Mucosa of gallbladder (tissue), 1 donor: ENCODE measurements at places on chromosomes 1 and 21. TPM values are rescaled to one million over a fixed set of nuclear protein-coding genes. Genes with fewer than 3 reads are reported as not detected.

GRCh38 chr1:12473596-12474362 lies 144.2 kb downstream of the DHRS3 start:
- no peak for DNase-seq

DNA sequence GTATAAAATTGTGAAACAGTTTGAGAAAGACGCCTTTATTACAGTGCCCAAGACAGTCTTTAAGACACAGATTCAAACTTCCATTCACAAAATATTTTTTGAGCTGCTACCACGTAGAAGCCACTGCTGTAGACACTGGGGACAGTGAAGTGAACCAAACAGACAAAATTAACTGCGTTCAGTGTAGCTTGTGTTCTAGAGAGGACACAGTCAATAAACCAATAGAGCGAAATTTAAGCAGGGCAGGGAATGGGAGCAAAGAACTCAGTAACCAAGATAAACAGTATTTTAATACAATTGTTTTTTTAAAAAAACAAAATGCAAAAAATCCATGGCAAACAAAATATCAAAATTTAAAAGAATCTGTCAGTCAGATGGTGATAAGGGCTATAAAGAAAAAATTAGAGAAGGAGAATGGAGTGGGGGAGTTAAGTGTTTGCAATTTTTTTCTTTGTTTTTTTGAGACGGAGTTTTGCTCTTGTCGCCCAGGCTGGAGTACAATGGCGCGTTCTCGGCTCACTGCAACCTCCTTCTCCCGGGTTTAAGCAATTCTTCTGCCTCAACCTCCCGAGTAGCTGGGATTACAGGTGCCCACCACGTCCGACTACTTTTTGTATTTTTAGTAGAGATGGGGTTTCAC lies 719 bp upstream of the PARS2 start:
- DNase-seq, result no peak

DNA sequence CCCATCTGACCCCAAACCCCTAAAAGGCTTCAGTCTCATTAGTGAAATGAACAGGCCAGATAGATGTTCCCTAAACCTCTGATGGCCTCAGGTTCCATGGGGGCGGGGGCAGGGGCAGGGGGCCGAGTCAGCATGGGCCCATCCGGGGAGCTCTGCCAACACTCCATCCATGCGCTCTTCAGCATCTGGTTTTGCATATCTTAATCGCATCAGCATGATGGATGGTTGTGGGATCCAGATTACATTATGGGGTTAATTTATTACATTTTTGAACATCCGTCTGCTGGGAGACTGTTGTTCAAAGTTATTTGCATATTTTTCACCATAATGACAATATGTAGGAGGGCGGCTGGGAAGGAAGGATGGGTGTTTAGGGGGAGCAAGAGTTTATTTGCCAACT lies 3.1 kb upstream of the MAD2L2 start:
- DNase-seq, result no peak

- DNase-seq, result no peak
These were observed 93.1 kb downstream of the DMRTB1 start for GRCh38 chr1:53552146-53552861.

DNA sequence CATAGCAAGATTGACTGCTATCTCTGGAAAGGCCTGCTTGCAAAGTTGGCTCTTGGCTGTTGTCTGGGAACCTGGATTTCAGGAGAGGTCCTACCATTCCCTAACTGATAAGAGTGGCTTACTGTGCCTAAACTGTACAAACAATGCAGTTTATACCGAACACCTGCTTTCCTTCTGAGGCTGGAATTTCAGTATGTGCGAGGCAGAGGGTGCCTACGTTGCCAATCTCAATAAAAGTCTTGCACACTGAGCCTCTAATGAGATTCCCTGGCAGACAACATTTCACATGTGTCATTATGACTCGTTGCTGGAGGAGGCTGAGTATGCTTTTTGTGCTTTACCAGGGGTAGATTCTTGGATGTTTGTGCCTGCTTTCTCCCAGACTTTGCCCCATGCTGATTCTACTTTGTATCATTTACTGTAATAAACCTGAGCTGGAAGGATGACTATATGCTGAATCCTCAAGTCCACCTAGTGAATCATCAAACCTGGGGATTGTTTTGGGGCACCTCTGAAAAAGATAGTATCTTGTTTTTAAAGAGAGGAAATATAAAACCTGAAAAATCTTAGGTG lies 58.9 kb upstream of the GNG4 start:
- DNase-seq, result no peak

- no peak for DNase-seq
These were observed 84.3 kb upstream of the HP1BP3 start for GRCh38 chr1:20871419-20871818.

GRCh38 chr1:46513536-46513935 lies 23.9 kb downstream of the DMBX1 start:
- DNase-seq, result no peak

DNA sequence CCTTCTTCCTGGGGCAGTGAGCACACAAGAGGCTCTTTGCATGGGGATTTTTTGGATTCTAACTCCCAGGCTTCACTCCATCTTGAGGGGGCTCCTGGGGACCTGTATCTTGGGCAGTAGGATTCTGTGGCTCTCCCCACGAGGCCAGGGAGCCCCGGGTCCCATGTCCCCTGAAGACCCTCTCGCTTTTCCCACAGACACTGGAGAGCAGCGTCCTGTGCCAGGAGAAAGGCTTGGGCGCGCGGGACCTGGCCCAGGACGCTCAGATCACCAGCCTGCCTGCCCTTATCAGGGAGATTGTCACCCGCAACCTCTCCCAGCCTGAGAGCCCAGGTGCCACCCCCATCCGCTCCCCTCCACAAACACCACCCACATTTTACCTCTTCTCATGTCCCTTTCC lies 735 bp downstream of the CROCC start:
- DNase-seq, result no peak

GRCh38 chr21:28229814-28230213 lies 762.9 kb downstream of the LTN1 start:
- no peak for DNase-seq

GRCh38 chr1:25246600-25247023 lies 642 bp downstream of the RSRP1 start:
- DNase-seq, result no peak

GRCh38 chr1:225817611-225818061 lies 7.7 kb downstream of the EPHX1 start:
- DNase-seq, result peak; percentile 90

DNA sequence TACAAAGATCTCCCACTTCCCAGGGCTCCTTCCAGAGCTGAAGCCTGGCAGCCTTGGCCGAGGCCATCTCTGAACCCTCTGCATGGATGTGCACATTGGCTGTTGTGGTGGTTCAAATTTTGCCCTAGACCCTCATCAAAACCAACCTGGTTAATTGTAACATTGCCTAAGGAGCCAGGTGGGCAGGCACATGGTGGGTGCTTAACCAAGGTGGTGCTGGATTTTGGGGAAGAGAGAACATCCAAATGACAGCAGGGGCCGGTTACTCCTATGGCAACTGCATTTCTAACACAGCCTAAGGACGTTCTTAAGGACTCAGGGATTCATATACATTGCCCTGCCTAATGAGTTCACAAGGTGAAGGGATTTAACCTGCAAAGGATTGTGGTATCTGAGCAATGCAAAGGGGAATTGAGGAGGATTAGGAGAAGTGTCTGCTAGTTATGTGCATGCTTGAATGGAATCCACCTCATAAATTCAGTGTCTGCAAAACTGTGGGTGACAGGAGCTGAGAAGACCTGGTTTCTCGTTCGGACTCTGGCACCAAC lies 10.3 kb downstream of the RUNX1 start:
- no peak for DNase-seq

GRCh38 chr1:107669996-107670395 lies 295.0 kb downstream of the VAV3 start:
- peak; percentile 67 for DNase-seq

DNA sequence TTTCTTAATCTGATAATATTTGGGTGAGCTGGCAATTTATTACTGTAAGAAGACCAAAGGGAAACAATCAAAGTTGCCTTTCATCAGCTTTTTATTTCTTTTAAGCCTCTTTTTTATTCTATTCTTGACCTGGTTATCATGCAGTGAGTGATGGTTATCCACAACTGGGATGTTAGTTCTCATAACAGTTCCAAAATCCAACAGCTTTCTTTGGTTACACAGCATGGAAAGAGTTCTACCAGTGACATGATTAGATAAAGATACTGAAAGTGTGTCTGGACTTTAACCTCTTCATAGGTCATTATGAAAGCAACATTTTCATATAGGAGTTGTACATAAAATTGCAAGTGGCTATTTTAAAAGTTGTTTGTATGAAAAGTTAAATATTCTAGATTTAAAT lies 163.0 kb downstream of the SYT2 start:
- no peak for DNase-seq

GRCh38 chr1:36420409-36420808 lies 22.7 kb upstream of the LSM10 start:
- DNase-seq, result no peak

- no peak for DNase-seq
These were observed 82.7 kb upstream of the ZBTB18 start for GRCh38 chr1:243968413-243968812.

GRCh38 chr1:109762039-109762585 lies 1.6 kb downstream of the EPS8L3 start:
- DNase-seq, result no peak

- DNase-seq, result no peak
These were observed 574.3 kb upstream of the USP24 start for GRCh38 chr1:55789466-55789865.

GRCh38 chr1:12005488-12006166 lies 13.7 kb upstream of the MIIP start:
- DNase-seq, result no peak

GRCh38 chr1:13746342-13746741 lies 46.4 kb downstream of the PRDM2 start:
- no peak for DNase-seq

GRCh38 chr1:155178441-155179111 lies 4.9 kb downstream of the TRIM46 start:
- DNase-seq, result no peak

DNA sequence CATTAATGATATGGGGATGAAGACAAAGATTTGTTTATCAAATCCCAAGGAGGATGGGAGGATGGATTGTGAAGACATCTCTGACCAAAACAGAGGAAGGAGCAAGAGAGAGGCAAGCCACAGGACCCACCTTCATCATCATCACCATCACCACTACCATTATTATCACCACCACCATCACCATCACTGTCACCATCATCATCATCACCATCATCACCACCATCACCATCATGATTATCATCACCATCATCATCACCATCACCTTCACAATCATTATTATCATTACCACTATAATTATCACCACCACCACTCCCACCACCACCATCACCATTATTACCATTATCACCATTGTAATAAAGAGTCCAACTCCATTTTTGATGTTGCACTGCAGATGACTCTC lies 482.5 kb downstream of the PTPRU start:
- DNase-seq, result no peak

DNA sequence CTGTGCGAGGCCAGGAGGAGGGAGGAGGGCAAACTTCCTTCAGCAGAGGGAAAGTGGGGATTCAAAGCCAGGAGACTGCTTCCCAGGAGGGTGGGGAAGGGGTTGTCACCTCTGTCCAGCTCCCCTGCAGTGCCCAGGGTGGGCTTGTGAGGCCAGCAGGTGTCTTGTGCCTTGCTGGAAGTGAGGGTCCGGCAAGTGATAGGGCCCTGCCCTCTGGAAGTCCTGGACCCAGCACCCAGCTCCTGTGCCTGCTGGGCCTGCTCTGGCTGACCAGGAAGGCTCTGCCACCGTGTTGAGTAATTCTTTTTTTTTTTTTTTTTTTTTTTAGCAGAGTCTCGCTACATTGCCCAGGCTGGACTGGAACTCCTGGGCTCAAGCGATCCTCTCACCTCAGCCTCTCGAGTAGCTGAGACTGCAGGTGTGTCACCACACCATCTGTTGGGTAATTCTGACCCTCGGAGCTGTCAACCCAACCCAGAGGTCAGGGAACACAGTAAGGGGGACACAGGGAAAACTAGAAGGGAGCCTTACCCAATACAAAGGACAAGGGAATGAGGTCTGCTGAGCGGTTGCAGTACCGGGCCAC lies 1.0 kb downstream of the BEST4 start:
- no peak for DNase-seq

- DNase-seq, result no peak
These were observed 69.7 kb upstream of the ADAM30 start for GRCh38 chr1:119966020-119966419.

Gene NBPF6
- not detected for total RNA-seq

Gene CLCA1
- 0.37 TPM for total RNA-seq

Gene ADPRS
- 28.9 TPM for total RNA-seq

Gene ZNF593OS
- 0.29 TPM for total RNA-seq

Gene CA6
- total RNA-seq, result not detected

Gene CFHR4
- total RNA-seq, result not detected

Gene OR2L5
- not detected for total RNA-seq

Gene UTS2
- not detected for total RNA-seq

Gene PDZK1IP1
- total RNA-seq, result 91.1 TPM

Gene MROH9
- total RNA-seq, result not detected

Gene C1QB
- total RNA-seq, result 190 TPM

Gene SRGAP2C
- 32.7 TPM for total RNA-seq

Gene GJA5
- total RNA-seq, result 8.8 TPM

Gene CNTN2
- total RNA-seq, result 0.78 TPM

Gene S100A9
- 19.1 TPM for total RNA-seq

Gene NHLH2
- not detected for total RNA-seq
